Activated CD4-positive, CD25-positive, alpha-beta regulatory T cell (primary cell): ENCODE measurements at places on chromosomes 11 and 22.

GRCh38 chr22:45090497-45090910 is 73.2 kb upstream of the NUP50 start:
- no peak for DNase-seq

DNA sequence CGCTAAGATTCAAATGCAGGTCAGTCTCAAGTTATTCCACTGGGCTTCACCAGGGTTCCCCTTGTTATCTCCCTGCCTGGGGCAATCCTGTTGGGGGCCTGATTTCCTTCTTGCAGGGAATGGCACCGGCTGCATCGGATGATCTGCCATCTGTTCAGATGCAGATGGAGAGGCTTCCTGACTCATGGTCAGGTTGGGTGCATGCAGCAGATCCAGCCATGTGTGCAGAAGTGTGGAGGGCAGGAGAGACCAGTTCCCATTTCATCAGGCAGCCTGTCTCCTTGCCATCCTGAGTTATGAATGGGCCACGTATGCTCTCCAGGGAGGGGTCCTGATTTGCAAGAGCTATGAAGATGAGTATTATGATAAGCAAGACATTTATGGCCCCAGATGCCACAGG is 161.2 kb upstream of the PLET1 start:
- DNase-seq, result no peak

GRCh38 chr11:81932303-81932702 is 801.4 kb downstream of the FAM181B start:
- no peak for DNase-seq

GRCh38 chr11:62552485-62553079 is 6.0 kb upstream of the AHNAK start:
- no peak for DNase-seq

DNA sequence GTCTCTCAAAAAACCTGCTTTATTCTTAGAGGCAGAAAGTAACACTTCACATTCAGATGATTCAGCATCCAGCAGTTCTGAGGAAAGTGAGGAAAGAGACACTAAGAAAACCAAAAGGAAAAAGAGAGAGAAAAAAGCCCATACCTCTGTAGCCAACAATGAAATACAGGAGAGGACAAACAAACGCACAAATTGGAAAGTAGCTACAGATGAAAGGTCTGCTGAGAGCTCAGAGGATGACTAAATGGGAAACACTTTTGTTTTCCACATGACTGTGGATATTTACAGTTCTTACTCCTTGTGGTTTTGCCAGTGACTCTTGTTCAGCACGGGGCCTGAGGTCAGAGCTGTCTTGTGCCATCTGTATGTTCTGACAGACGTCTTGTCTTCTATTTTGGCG is 3.8 kb downstream of the TIMM8B start:
- no peak for DNase-seq

DNA sequence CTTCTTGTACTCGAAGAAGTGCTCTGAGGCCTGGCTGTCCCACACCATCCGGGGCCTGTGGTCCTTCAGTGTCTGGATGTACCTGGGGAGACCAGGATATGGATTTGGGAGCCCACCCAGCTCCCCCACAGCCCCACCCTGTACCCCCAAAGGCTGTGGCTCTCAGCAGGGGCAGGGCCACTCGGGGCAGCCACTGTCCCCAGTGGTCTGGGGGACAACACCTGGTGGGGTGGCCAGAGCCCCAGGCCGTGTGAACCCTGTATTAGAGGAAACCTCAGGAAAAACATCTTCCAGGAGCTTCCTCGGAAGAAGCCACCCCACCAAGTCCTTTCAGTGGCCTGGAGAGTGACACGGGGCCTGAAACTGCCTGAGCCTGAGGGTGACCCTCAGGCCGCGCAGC is 27.8 kb downstream of the TSPAN4 start:
- no peak for DNase-seq

GRCh38 chr11:100515087-100515486 is 172.0 kb upstream of the ARHGAP42 start:
- DNase-seq, result no peak

GRCh38 chr11:33412241-33412640 is 155.1 kb downstream of the HIPK3 start:
- DNase-seq, result no peak

DNA sequence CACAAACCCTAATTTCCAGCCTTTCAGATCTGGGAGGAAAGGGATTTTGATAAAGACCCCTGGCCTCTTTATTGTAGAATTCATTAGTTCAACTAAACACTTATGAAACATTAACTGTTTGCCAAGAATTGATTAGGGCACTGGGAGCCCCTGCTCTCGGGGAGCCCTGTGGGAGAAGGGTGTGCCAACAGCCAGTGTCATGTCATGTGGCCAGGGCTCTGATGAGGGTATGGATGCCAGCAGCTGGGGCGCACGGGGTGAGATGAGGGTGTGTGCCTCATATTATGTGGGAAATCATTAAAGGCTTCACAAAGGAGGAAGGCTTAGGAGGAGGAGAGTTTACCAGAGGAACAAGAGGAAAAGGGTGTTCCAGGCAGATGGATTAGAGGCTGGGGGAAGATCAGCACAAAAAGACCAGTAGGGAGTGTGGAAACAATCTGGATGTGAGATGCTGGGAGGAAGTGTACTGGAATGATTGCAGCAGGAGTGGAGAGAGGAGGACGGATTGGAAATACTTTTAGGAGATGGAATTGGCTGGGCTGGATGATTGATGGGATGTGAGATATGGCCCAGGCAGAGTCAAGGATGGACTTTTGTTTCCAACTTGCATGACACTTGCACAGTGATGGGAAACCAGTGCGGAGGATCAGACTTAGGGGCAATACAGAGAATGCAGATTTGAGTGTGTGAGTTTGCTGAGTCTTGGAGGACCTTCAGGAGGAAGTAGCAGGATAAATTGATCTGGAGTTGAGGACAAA is 137.8 kb downstream of the CSNK2A3 start:
- DNase-seq, result no peak

- no peak for DNase-seq
Measured at GRCh38 chr22:44373234-44373633, 60.5 kb upstream of the SHISAL1 start.

DNA sequence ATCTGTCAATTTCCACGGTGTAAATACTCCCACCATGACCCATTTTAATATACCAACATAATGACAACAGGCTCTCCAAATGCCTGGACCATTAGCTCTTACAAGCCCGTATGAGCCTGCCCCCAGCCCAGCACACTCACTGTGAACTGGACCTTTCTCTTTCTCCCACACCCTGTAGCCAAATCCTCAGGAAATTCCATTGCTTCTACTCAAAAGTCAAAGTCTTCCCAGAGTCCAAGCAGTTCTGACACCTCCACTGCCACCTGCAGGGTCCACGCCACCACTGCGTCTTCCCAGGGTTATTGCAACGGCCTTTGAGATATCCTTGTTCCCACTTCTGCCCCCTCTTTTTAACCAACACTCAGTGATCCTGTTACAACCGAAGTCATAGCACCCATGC is 110.1 kb upstream of the ASPHD2 start:
- DNase-seq, result no peak

DNA sequence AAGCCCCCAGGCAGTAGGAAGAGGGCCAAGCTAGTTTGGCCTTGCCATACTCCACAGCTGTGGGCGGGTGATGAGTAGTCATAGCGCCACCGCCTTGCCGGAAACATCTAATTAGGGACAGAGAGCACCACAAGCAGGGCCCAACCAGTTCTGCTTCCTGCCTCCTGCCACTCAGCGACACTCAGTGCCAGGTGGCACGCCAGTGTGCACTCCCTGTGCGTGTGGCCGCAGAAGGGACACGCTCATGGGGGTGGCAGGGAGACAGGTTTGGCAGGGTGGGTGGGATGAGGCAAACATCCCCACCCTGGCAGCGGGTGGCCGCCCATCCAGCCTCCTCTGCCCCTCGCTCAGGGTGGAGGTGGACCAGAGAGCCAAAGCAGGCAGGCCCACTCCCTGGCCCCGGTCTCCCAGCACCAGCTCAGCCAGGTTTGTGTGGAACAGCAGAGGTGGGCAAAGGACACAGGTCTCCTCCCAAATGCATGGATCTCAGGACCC is 4.9 kb downstream of the OVOL1 start:
- DNase-seq, result peak; percentile 21

DNA sequence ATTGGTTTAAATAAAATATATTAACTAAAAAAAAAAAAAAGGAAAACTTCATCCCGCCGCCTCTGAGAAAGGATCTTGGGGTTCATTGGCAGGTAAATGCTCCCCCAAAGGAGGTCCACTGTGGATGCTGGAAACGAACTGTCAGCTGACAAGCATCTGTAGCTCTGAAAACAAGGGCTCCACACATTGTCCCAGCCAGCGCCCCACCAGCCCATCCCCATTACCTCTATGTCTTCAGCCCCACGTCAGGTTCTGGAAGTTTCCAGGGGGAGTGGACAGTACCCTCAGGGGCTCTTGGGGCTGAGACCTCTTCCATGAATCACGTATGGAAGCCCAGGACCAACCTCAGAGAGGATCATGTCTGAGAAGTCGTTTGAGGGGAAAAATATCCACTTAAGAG is 66.4 kb upstream of the WNT7B start:
- DNase-seq, result no peak

DNA sequence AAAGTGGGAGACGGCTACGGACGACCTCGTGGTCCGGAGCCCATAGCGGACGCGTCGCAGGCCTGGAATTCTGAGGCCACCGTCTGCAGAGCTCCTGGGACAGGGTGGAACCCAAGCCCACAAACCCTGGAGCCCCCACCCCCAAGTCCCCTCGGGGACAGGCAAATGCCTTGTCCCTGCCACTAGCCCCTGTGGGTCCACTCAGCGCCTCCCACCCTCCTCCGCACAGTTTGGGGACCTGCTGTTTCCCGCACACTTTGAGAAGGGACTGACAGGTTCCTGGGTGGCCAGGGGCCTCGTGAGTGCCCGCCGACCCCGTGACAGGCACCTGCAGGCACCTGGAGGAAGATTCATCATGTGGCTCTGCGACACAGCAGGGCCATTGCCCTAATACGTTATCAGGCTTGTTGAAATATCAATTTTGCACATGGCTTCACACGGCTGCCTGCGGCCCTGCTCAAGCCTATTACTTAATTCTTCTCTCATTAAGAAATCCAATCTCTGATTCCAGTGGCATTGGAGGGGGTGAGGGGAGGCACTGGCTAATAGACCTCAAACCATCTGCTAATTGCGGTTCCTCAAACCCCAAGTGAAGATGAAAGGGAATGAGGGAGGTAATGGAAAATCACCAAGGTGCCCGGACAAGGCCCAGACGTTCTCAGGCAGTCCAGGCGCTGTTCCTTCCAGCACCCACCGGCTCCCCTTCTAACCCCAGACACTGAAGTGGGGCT is 672.5 kb downstream of the BRD1 start:
- DNase-seq, result no peak

GRCh38 chr22:46638601-46639431 is 18.6 kb downstream of the GRAMD4 start:
- no peak for DNase-seq

GRCh38 chr11:24932110-24933000 is 435.5 kb downstream of the LUZP2 start:
- no peak for DNase-seq

GRCh38 chr22:44453441-44454112 is 44.5 kb downstream of the RTL6 start:
- no peak for DNase-seq
